NCI-H2029 (cell line): ENCODE measurements at places on chromosomes 16 and 17.

DNA sequence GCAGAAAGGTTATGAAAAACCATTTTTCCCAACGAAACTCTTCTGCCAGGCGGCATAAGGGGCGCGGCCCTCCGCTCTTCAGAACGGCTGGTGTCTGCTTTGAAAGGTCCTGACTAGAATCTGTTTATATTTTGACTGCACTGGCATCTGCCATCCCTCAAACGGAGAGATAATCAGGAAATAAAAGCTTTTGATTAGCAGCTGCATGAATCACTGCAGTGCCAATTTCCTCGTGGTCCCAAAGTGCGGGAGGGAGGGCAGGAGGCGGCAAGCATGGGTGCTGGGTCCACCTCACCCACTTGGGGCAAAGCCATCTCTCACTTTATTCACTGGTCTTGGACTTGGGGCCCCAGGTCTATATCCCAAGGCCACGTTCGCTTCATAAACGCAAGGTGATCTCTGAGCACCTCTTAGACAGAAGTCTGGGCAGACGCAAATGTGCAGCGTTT is 49.7 kb downstream of the TBC1D16 start:
- no peak for DNase-seq

DNA sequence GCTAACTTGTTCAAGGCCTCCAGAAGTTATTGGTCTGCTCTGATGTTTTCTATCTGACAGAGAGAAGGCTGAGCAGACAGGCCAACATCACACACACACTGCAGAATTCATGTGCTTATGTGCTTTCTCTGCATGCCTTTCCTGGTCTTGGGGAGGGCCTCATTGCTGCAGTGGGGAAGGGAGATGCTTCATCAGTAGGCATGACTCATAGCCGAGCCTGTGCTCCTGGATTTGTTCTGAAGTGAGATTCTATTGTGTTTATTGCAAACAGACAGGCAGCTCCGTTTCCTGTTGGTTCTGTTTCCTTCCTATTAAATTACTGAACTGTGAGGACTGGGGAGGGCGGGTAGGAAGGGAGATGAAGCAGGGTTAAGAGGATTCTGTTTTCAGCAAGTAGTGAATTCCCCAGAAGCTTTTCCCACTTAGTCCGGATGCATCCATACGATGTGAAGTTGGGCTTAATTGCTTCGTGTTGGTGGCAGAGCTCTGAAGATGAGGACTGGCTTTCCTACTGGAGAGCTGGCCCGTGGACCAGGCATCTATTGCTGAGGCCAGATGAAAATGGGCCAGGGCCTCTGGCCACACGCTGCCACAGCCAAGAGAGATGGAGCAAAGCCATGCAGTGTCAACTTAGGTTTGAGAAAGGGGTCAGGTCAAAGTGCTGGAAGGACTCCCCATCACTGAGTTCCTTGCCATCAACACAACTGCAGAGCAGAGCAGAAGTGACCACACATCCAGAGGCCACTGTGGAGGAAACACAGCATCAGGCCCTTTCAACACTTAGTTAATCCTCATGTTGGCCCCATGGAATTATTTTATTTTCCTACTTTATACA is 179.3 kb downstream of the UTP18 start:
- peak; percentile 59 for DNase-seq

DNA sequence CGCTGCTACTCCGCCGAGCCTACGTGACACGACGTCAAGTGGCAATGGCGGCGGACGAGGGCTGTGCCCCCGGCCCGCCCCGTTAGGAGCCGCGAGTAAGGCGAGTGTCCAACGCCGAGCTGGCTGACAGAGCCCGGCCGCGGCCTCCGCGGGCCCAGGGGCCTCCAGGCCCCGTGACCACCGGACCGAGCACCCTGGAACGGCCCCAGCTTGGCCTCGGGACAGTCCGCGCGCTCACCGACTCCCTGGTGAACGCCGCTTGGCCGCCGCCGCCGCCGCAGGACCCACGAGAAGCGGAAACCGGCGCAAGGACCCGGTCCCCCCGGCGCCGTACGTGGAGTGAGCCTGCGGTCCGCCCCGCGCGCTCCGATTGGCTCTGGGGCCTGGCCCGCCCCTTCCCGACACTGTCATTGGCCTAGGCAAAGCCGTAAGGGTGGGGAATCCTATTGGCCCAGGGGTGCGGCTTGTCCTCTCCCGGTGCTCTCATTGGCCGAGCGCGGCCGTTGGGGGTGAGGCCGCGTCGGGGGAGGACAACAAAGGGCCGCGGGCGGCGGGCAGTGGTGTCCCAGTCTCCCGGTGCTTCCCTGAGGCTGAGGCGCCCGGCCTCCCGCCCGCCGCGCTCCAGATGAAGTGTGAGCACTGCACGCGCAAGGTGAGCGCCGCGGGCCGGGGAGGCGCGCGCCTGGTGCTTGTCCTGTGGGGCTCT is at the start of gene NARF:
Gene NARF, plus strand, starts transcription at position 563 of the 706 bp plus-strand sequence. Its CDS starts 63 bp downstream, at position 626.
- peak; percentile 93 for DNase-seq

DNA sequence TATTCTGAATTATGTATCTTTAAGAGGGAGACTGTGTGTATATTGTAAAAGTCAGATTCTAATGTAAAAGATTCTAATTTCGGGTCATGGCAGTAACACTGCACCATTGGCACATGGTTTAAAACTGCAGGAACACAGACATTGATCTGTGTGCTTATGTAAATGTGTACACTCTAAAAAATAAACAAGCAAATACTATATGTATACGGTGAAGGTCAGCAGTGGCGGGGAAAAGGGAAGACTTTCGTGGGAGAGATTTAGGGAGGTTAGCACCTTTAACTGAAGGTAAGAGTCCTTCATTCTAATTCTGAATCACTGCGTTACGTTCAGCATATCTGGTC is 157.8 kb upstream of the FAM20A start:
- no peak for DNase-seq

DNA sequence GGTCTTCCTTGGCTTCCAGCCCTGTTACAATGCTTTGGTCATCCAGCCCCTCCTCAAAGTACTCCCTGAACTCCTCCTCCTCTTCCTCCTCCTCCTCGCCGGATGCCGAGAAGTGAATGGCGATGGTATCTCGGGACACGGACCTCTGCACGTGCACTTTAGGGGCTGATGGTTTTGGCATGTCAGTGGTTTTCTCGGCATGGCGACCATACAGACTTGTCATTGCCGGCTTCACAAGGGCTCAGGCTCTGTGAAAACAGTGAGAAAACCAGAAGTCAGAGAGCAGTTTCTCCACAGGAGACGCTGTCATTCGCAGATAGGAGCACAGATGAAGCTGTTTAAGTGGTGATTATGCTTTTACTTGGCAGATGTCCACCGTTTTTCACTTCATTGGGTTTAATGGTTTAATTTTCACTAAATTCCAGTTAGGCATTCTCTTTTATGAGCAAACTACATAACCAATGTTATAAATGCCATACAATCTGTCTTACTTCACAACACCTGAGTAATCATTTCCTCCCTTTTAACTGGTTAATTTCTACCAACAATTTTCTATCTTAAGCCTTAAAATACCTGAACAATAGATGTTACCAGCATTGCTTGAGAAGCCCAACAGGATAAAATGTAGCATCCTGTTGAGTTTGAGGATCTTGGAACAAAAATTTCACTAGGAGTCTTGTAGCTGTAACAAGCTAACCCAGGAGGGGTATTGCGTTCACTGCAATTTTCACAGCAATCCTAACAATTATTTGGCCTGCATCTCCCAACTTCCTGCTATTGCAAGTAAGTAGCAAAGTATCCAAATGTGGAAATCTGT is 48.9 kb downstream of the TEX2 start:
- no peak for DNase-seq

- DNase-seq = no peak
Observed at GRCh38 chr17:37506678-37507077, 17.0 kb downstream of the DUSP14 start.

DNA sequence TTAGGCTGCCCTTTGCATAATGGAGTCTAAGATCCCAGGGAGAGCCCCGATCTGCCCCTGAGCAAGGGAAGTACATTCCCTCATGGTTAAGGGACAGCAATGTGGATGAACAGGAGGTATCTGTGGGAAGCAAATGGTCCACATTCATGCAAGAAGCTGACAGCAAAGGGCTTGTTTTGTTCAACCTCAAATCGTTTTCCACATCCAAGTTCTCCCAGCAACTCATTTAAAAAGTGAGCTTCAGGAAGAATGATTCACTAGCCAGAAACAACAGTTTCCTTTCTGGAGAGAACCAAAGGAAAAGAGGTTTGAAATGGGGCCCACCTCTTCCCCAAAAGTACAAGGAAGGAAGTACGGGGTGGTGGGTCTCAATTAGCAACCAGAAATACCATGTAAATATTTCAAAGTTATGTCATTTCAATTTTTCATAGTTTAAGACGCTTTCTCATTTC is 9.4 kb downstream of the HSPB9 start:
- DNase-seq = no peak

- no peak for DNase-seq
Observed at GRCh38 chr16:85634747-85635544, 21.8 kb downstream of the GSE1 start.

DNA sequence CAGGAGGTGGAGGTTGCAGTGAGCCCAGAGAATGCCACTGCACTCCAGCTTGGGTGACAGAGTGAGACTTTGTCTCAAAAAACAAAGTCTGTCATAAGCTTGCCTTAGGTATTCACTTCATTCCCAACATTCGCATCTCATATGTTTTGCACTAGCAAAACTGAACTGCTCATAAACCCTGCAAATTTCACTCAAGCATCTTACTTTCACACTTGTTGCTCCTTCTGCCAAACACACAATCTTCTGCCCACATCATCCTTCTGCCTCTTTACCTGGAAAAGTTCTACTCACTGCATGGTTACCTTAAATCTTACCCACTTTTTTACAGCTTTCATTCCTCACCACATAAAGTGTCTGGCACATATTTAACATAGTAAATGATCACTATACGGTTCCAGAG is 152.5 kb downstream of the USP22 start:
- DNase-seq = no peak

DNA sequence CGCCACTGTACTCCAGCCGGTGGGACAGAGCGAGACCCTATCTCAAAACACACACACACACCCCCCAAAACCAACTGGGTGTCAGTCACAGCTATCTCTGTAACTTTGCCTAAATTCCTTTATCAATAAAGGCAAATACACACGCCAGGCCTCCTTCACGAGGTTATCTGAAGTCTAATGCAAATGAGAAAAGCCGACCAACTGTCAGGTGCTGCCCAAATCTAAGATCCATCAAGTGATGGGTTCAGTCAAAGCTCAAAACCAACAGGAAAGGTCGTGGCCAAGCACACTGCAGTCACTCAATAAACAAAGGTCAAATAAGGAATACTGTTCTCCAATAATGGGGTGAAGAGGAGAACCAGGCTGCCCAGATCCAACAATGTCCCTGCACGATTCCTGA is 1.1 kb downstream of the ANKFY1 start:
- DNase-seq = no peak

- no peak for DNase-seq
Observed at GRCh38 chr16:31077592-31078396, 3.6 kb downstream of the ZNF646 start.

- DNase-seq = no peak
Observed at GRCh38 chr16:1093284-1094123, 2.5 kb downstream of the C1QTNF8 start.

DNA sequence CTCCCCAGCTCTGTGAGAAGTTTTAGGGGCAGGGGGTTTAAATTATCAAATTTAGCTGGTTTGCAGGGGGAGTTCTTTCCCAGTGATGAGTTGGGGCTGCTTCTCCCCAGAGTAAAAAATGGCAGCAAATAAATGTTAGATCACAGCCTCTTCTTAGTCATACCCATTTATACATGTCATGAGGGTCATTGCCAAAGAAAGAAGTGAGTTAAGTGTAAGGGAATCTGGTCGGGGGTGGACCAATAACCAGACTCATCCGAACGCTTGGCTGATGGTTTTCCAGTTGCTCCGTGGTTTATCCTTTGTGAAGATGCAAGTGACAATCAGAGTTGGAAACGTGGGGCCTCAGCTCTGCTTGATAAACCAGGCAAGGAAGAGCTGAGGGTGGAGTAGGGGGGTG is 87.1 kb downstream of the PLXDC1 start:
- no peak for DNase-seq

- DNase-seq = peak; percentile 37
Observed at GRCh38 chr16:57265850-57266530, 18.5 kb downstream of the PLLP start.

DNA sequence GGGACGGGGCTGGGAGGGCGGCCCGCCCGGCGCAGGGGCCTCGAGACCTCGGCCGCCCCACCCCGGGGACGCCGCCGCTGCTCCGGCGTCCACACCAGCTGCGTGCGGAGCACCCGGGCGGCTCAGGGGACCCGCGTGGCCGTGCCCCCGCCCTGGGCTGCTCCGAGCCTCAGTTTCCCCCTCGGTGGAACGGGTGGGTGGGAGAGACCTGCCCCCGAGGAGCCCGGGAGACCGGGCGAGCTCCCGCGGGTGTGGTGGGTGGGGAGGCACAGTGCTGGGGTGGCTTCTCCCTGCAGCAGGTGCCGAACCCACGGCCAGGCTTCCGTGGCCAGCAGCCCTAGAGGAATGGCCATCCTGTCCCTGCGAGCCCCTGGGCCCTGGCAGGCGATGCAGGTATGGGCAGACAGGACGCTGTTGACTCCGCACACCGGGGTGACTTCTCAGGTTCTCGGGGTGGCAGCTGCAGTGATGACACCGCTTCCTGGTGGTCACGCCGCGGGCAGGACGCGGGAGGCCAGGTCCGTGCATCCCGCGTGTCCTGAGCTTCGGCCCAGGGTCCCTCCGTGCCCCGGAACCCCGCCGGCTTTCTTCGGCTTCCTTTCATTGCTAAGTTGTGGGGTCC is 677 bp downstream of the DEF8 start:
- no peak for DNase-seq

DNA sequence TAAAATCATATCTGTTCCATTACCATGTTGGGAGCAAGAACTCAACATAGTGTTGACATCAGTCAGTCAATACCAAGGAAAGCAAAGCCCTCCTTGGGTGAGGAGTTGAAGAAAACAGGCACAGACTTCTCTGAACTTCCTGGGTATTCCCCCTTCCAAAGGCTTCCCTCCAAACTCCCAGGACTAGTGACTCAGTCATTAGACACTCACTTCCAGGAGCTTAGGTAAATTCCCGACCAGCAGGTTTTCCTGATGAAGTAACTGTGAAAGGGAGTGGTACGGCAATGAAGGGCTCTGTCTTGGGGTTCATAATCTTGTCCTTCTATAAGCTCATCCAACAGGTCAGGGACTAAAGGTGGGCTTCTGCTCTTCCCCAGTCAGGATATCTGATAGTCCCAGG is 293.8 kb upstream of the AXIN2 start:
- no peak for DNase-seq

DNA sequence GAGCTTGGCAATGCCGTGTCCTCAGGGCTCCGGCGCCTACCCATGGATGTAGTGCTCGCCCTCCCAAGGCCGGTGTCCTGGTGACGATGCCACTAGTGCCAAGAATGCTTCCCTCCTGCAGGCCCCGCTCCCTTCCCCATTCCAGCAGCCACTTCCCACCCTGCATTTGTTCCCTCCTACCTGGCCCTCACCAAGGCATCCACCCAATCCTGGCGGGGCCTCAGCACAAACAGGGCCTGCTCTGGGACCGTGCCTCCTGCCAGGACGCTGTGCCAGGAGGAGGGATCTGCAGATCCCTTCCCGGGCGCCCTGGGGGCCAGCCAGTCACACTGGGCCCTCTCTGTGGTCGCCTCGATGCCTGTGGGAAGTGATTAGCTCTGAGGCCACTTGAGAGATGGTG is 25.1 kb downstream of the ABR start:
- no peak for DNase-seq

GRCh38 chr16:89056592-89056991 is 37.1 kb upstream of the ACSF3 start:
- DNase-seq = no peak

- DNase-seq = no peak
Observed at GRCh38 chr17:64355536-64356303, 34.9 kb downstream of the PECAM1 start.
